ENCODE measurements at places on chromosomes 6 and 20.

DNA sequence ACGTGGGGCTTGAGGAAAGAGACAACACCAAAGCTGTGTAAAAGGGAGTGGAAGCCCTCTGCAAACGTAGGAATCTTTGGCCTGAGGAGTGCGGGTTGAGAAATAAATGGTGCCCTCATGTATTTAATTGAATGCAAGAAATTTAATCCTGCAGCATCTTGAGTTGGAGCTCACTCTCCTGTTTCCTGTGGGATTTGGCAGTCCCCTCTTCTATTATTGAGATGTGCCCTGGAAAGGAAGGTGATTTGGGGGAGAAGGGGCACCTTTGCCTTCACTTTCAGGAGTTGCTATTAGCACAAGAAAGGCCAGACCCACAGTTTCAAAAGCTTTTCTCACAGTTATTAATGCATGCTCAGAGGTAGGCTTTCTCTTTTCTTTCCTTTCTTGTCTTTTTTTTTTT is 201.4 kb upstream of the HDDC2 start:
- DNase-seq, result no peak

- no peak for DNase-seq
Observed at GRCh38 chr6:25107218-25107617, 171.5 kb upstream of the RIPOR2 start.

DNA sequence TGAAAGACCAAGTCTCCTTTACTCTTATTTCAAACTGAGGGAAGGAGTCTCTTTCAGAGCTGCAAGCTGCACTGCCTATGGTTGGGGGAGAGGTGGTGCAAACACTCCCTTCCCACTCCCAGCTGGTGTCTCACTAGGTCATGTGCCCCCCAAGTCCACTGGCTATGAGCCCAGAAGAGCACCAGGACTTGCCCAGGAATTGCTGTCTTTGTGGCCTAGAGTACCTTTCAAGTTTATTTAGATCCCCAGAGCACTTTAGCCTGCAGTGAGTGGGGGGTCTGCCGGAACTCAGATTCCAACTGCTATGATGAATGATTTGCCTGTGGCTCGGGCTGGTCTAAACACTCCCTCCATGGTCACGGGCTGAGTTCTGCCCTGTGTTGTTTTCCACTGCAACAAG is 192.6 kb upstream of the CITED2 start:
- DNase-seq, result no peak

DNA sequence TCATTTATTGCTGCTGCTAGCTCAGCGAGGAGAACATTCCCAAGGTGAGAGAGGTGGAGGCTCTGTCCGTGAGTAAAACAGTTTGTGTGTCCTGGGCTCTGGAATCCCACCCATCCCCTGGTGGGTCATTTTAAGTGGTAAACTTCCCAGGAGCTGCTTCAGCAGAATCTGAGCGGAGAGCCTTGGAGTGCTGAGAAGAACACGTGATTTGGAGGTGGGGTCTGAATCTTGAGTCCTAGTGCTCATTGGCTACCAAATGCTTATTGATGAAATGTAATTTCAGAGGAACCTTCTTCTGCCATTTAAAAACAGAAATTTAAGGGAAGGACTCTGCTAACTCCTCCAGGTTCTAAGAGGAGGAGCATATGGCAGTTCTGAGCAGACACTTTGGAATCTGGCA is 132.4 kb downstream of the CDH26 start:
- DNase-seq, result no peak

DNA sequence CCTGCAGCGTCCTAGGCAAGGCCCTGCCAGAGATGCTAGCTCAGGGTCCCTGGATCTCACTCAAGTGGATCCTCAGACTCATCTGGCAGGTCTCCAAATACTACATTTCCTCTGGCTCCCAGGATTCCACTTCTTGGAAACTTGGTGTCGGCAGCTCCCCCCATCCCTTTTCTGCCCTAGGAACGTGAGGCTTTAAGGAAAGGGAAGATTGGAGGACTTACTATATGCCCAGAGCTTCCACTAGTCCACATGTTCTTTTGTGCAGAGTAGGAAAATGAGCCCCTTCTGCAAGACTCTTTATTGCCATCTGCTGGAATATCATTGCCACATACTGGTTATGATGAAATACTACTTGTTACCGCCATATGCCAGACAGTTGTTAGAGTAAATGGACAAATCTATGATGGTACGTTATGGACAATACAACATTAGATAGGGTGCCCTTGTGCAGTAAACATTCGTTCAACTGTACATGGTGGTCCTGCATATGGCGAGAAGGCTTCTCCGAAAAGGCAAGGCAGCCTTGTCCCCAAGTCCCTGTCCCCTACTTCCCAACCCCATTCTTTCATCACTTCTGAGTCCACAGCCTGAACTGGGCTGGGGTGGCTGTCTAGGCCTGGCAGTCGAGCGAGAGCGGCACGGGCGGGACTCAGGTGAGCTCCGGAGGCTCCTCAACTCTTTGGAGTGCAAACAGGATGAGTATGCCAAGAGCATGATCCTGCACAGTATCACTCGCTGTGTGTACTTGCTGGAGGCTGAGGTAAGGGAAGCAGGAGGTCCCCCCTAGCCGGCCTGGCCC is 780 bp downstream of the ARMC12 start:
- DNase-seq, result peak; percentile 91

DNA sequence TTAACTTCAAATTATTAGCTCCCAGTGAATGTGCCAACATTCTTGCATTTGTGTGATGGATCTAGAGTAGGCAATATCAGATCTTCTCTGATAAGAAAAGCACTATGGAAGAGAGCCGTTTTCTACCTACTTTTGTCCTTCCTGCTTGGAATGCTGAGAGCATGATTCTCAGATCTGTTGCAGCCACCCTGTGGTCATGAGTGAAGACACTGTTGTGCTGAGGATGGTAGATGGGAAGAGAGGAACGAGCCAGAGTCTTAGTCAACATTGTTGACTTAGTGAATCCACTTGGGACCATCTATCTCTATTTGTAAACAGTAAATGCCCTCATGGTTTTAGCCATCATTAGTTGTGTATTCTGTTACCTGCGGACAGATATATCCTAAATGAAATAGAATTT is 202.6 kb downstream of the CD109 start:
- DNase-seq, result peak; percentile 8

GRCh38 chr6:45795678-45796077 is 220.0 kb downstream of the CLIC5 start:
- DNase-seq, result no peak

GRCh38 chr6:24763578-24763977 is 11.2 kb upstream of the GMNN start:
- DNase-seq, result no peak

DNA sequence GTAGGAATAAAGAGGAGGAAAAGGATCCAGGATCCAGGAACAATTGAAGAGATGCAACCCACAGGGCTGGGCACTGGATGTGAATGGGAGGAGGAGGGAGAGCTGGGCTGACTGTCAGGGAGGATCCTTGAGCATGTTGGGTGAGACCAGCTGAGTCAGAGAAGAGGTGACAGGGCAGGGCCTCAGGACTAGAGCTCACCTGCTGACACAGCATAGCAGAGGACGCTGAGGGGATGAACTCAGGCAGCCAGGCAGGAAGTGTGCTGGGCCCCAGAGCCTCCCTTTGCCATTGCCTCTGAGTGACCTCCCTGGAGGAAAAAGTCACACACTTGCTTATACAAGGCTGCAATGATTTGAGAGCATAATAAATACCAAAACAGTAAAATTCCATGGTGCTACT is 72.3 kb downstream of the ZNF133 start:
- DNase-seq, result no peak

GRCh38 chr6:65052626-65053025 is 654.4 kb downstream of the EYS start:
- DNase-seq, result no peak

- no peak for DNase-seq
Observed at GRCh38 chr6:89888138-89888514, 6.1 kb upstream of the GJA10 start.

DNA sequence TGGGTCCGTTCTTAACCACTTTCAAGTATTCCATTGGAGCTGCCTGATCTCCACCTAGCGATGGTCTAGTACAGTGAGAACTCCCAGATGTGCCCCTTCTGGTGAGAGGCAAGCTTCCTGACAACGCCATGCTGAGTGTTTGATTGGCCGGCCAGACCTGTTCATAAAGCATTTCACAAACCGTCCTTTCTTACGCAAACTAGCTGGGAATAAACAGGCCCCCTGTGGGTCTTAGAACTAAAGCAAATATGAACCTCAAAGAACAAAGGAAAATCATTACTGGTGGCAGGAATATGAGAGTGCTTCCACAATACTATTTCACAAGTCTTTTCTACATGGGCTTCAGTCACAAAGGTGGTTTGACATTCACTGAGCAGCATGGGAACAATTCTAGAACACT is 15.6 kb upstream of the GCNT2 start:
- no peak for DNase-seq

- peak; percentile 56 for DNase-seq
Observed at GRCh38 chr6:146028252-146028795, 538 bp upstream of the GRM1 start.

DNA sequence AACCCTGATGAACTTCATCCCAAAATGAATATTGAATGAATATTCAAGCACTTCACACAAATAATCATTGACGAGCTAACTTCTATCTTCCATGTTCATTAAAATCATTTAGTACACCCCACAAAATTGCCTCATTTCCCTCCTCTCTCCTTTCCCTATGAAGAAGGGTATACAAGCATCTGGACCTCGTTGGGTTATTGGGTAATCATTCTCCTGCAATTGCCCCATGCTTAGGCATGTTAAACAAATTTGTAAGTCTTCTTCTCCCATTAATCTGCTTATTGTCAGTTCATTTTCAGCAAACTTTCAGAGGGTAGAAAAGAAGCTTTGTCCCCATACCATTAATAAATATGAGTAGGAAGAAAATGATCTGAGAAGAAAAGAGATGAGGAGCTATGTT is 27.6 kb downstream of the PRKN start:
- DNase-seq, result no peak

- peak; percentile 66 for DNase-seq
Observed at GRCh38 chr20:41717483-41717882, 99.3 kb upstream of the CHD6 start.

- DNase-seq, result no peak
Observed at GRCh38 chr6:139235661-139236060, 56.1 kb downstream of the TXLNB start.

DNA sequence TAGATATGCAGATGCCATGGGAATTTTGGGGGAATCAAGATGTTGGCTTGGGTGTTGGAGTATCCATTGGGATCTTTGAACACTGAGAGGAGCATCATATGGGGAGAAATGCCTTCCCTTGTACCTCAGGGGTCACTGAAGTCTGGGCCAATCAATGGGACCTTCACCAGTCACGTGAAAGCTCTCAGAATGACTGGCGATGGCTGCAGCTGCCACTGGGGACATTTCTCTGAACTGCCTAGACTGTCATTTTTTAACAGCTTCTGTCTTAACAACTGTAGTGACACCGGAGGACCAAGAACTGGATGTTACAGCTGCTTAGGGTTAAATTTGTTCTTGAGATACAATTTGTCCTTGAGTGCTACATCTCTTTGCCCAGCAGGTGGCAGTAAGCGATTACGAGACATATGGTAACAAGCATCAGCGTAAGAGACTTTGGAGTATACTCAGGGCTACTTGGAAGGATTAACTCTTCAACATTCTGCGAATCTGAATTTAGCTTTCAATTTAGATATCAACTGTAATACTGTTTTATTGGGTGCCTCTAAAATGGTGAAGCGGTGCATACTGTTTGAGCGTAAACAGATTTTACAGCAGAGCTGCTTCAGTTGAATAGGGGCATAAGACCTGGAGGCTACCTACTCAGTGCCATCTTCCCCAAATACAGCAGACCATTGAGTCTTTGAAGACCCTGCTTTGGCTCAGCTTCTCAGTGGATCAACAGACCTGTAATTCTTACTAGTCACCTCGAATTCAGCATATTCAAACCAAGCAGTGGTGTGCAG is 36.0 kb downstream of the CCN2 start:
- peak; percentile 90 for DNase-seq

GRCh38 chr6:144156338-144156737 is 6.0 kb downstream of the STX11 start:
- peak; percentile 51 for DNase-seq

GRCh38 chr6:30063315-30063714 is 2.2 kb downstream of the POLR1H start:
- no peak for DNase-seq
